ENCODE measurements at places on chromosomes 1 and 21. TPM values are rescaled to one million over a fixed set of nuclear protein-coding genes. Genes with fewer than 3 reads are reported as not detected.

KCNK1 gene
- total RNA-seq: 24.6 TPM

UBE2U gene
- not detected for total RNA-seq

PEAR1 gene
- total RNA-seq: 3.5 TPM

PDE9A gene
- total RNA-seq: 0.68 TPM

LRRC8B gene
- 18.1 TPM for total RNA-seq

OR2W3 gene
- not detected for total RNA-seq

TMCO2 gene
- not detected for total RNA-seq

SSBP3 gene
- total RNA-seq: 3.1 TPM

KIF26B gene
- 12.4 TPM for total RNA-seq

OLFML2B gene
- total RNA-seq: 0.21 TPM

TSPAN1 gene
- 28.4 TPM for total RNA-seq
